ENCODE measurements at places on chromosomes 7 and 10.

DNA sequence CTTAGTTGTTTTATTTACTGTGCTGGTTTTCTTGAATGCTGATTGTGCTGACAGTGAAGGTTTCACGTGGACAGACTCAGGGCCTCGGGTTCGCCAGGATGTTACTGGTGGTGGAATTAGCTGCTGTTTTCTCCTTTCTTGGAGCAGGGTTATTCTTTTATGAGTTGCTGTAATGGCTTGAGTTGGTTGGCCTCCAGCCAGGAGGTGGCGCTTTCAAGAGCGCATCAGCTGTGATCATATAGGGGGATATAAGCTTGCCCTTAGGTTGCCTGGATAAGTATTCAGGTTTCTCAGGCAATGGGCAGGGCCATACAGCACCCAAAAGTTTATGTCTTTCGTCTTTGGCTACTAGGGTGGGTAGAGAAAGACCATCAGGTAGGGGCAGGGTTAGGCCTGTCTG lies 741.3 kb downstream of the PHTF2 start:
- DNase-seq: no peak

GRCh38 chr7:111788286-111789047 lies 226.2 kb upstream of the IMMP2L start:
- no peak for DNase-seq

DNA sequence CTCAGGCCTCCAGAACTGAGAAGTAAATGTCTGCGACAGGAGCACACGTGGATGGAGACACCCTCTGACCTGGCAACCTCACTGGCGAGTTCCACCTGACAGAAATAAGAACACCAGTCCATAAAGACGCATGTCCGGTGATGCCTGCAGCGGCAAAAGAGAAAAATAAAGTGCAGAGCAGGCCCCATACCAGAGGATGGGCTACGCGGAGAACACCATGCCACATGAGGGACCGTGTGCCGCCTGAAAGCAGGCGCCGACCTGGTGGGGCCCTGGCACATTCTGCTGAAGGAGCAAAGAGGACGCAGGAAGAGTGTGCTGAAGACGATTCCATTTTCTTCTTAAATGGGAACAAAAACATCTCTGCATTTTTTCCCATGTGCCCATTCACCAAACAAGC lies 105.0 kb downstream of the VIPR2 start:
- DNase-seq: no peak

DNA sequence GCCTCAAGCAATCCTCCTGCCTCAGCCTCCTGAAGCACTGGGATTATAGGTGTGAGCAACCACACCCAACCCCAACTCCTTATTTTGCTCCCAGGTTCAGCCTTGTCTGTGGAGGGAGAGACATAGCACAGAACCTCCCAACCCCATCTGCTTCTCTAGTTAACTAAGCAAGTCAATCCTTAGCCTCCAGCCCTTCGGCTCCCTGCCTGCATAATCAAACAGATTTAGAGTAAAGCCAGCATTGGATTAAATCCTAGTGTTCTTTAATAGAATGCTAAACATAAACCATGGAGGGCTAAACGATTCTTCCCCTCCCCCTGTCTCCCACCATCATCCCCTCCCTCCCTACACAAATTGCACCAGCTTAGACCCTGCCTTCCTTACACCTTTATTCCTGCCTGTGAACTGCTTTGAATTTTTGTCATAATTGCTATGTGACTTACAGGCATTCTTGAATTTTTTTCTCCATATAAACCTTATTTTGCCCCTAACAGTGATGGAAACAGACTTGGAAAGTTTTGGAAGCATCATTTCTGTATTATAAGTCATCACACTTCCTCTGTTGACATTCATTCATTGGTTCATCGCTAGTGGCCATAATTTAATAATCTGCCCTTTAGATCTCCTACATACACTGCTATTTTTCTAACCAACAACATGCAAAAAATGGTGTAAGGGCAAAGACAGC lies 72.6 kb upstream of the TOMM7 start:
- no peak for DNase-seq

- no peak for DNase-seq
Observed at GRCh38 chr7:38299275-38299931, 26.0 kb upstream of the TARP start.
